ENCODE measurements at places on chromosomes 7 and 10.

DNA sequence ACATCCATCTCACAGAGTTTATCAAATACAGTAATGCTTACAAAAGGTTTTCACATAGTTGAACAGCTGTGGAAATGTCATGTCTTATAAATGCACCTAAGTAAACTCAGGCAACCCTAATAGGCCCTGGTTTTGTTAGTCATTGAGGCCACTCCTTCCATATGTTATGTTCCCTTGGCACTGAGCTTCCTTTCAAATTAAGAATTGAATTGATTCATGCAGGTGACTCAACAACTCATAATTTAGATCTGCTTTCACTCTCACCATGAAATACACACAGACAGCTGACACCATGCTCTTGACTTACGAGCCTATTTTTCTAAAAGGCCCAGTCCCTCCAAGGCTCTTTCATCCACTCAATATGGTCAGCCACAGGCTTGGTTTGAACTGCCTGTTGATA lies 476.9 kb downstream of the KCNMA1 start:
- DNase-seq = peak; percentile 80

DNA sequence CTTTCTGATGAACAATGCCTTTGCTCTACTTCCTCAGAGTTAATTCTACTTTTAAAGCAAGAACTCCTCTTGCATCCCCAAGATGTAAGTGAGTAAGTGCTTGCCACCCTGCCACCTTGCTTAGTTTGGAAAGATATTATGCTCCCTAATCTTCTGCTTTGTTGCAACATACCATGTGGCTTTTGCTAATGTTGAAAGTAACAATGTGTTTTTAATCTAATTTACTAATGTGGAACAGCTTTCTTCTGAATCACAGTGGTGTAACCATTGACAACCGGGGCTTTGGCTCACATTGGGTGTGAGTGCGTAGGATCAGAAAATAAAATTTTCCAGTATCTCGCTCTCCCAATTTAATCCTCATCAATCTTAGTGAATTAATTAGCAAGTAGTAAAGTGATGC lies 254.1 kb upstream of the PTER start:
- DNase-seq = no peak

DNA sequence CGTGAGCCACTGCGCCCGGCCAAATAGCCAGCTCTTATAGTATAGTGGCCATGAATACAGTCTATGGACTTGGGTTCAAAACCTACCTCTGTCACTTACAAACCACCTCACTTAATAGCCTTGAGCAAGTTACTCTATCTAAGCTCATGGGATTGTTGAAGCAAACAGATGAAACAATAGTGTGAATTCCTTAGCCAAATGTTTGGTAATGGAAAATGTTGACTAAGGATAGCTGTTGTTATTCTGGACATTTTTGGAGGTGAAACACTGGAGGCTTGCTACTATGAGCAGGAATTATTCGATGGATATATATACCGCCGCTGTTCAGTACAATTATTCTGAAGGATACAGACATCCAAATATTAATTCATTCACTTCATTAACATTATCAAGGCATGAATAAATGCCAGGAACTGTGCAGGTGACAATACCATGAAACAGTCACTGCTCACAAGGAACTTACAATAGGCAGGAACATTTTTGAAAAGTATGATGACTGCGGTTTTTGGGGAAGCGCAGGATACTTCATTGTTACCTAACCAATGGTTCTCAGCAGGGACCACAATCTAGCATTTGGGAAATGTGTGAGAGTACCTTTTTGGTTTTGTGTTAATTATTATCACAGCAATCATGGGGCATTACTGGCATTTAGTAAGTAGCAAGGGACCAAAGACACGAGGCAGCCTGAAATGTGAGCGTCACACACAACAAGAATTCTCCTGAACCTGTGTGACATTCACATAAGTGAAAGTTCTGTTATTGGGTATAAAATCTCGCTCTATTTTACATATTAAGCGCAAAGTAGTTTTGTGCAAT lies 55.7 kb downstream of the CUBN start:
- no peak for DNase-seq

DNA sequence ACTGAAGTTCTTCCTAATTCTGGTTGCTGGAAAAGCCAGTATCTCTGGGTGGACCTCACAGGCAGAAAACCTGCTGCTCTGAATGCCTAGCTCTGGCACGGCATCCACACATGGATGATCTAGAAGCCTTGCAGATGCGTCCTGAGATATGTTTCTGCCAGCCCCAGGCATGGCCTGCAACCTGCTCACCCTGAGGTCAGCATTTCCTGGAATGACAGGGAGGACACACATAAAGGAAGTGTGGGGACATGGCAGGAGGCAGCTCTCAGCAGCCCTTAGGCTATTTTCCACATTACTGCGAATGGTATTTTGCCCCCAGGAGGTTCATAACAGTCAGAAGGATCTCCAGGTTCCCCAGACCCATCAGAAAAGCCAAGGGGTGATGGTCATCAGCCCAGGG lies 23.2 kb downstream of the PLXNA4 start:
- no peak for DNase-seq

Data from endothelial cell of umbilical vein (primary cell).